ENCODE measurements at places on chromosomes 2 and 18. TPM values are rescaled to one million over a fixed set of nuclear protein-coding genes. Genes with fewer than 3 reads are reported as not detected.

DNA sequence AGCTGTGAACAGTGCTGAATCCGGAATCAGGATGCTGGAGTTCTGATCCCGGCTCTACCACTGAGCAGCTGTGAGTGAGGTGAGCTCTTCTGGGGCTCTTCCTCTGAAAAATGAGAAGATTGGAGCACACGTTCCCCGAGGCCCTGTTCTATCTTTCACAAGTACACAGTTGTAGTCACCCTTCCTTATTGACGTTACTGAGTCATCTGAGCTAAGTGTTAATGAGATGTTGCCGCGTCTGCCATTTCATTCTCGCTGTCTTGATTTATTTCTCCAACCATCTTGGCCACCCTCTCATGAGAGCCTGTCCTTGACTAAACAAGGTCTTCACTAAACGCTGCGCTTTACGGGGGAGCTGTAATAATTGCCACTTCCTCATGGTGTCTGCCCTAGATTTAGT is 31.9 kb upstream of the EFR3B start:
- DNase-seq = no peak

ERMN gene
- not detected for total RNA-seq

EXOC6B gene
- 8.9 TPM for total RNA-seq

GRCh38 chr2:762646-763045 is 85.4 kb upstream of the TMEM18 start:
- no peak for DNase-seq

GRCh38 chr2:46978723-46979122 is 63.1 kb upstream of the MCFD2 start:
- DNase-seq = no peak

SFTPB gene
- not detected for total RNA-seq

GRCh38 chr2:180907731-180908130 is 72.7 kb upstream of the UBE2E3 start:
- no peak for DNase-seq
